ENCODE measurements at places on chromosomes 5 and 9.

GRCh38 chr9:137919649-137920141 is 42.1 kb downstream of the CACNA1B start:
- no peak for DNase-seq

GRCh38 chr9:77916410-77916819 is 115.2 kb downstream of the GNAQ start:
- no peak for DNase-seq

GRCh38 chr9:93098236-93098946 is 2.4 kb downstream of the CARD19 start:
- peak; percentile 78 for DNase-seq

DNA sequence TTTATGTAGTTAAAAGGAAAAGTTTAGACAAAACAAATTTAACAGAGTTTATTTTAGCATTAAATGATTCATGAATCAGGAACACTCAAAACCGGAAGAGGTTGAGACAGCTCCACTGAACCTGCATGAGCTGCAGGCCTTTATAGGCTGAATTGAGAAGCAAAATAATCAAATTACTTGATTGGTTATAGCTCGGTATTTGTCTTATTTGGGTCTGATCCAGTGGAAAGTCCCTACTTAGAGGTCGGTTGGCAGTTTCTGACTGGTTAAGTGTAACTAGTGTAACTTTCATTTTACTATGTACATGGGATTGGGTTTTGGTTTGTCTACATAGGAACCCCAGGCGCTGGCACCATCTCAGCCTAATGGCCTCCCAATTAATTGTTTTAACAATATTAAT is 74.1 kb upstream of the PIK3R1 start:
- no peak for DNase-seq

- DNase-seq: no peak
Measured at GRCh38 chr9:107541523-107541922, 52.0 kb upstream of the KLF4 start.

GRCh38 chr5:82277613-82277986 is 554 bp downstream of the RPS23 start:
- DNase-seq: no peak

DNA sequence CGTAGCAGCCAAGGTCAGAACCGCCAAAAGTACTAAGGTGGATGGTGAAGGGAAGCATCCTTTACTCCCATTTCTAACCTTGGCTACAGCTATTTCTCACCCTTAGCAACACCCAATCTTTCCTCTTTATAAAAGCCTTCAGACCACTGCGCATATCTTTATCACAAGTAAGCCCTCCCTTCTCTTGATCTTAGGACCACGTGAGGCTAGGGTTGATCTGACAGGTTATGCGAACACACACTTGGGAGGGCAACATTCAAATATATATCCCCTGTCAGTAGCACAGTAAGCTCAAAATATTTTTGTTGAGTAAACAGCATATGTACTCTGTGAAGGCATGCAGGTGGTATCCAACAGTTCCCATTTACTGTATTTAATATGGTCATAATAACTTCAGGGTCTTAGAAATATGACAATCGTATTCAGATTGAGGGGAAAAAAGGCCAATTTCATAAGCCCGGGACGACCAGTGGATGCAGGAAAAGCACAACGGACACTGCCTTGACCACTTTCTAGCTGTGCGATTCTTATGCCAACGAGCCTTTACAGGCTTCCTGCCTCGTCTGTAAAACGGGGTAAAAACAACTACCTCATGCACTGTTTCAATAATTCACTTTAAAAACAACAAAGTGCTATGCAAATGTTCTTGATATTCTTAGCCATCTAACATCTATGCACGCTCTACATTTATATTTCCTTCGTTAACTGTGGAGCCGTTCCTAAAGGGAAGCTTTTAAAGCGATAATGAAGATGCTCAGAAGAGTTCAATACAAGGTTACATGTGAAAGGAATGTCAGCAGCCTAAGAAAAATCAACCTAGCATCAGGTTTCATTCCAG is 1.3 kb downstream of the ARSB start:
- no peak for DNase-seq

- peak; percentile 30 for DNase-seq
Measured at GRCh38 chr9:121721058-121721350, 69.6 kb downstream of the DAB2IP start.

GRCh38 chr5:173764332-173765028 is 123.7 kb upstream of the CPEB4 start:
- DNase-seq: peak; percentile 29

DNA sequence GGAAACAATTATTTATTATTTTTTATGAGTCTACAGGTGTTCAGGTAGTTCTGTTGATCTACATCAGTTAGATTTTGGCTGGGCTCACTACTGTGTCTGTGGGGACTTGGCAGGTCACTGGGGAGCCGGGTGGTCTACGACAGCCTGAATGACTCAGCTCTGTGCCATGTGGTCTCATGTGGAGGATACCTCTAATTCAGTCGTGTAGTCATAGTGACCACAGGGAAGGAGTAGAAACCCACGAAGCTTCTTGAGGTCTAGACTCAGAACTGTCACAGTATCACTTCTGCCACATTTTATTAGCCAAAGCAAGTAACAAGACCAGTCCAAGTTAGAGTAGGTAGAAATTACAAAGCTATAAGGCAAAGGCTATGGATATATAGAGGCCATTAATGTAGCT is 64.7 kb upstream of the GRAMD2B start:
- DNase-seq: no peak

- no peak for DNase-seq
Measured at GRCh38 chr9:73325983-73326382, 174.3 kb downstream of the ANXA1 start.

DNA sequence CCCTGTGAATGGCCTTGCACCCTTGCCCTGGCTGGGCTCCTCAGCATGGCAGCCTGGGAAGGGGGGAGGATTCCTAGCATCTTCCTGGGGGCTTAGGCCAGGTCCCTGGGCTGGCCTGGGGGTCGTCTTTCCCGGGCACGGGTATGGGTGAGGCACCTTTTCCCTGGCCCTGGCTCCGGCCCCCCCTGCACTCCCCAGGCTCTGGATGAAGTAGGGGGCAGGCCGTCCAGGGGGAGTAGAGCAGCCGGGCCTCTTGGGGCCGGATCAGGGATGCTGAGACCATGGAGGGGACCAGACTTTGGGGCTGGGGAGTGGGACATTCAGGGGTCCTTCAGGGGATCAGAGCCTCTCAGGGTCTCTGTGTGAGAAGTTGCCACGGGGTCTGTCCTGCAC is 6.6 kb downstream of the RXRA start:
- DNase-seq: no peak

GRCh38 chr5:128334010-128334716 is 203.9 kb downstream of the FBN2 start:
- DNase-seq: no peak

- DNase-seq: no peak
Measured at GRCh38 chr5:112535356-112535755, 116.3 kb upstream of the EPB41L4A start.

DNA sequence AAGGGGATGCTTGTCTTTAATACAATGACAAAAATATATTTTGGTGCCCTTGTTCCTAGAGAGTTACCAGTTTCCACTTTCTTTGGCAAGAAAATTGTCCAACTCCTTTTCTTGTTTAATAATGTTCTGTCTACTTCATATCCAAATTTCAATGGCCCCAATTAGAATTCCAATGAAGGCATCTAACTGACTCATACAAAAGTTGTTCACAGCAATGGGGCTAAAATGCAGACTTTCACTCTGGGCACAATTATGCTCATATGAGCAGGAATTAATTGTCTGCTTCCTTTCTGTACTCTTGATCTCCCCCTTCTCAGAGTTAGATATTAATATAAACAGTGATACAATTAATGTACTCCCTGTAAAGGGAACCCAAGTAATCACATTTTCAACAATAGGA is 42.1 kb upstream of the ZNF622 start:
- DNase-seq: no peak

- peak; percentile 70 for DNase-seq
Measured at GRCh38 chr5:178590141-178590923, at the start of gene COL23A1. Gene COL23A1, minus strand, starts transcription at chr5:178590393.

DNA sequence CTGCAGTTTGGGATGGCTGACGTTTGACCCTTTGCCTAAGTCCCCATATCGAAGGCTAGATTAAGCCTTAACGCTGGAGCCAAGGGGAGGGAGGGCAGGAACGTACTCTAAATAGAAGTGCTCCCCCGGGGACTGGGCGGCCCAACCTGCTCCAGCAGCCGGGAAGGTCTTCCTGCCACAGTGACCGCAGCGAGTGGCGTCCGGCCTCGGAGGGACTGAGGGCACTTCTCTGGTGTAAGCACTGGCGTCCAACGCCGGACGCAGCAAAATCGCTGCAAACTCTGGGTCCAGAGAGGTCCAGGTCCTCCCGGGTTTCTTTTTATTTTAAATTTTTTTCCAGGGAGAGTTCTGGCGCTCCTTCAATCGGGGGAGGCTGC is 505 bp upstream of the ACER2 start:
- no peak for DNase-seq

- no peak for DNase-seq
Measured at GRCh38 chr5:151022511-151023018, 2.2 kb downstream of the GPX3 start.

- no peak for DNase-seq
Measured at GRCh38 chr5:41683181-41683580, 172.8 kb upstream of the PLCXD3 start.

DNA sequence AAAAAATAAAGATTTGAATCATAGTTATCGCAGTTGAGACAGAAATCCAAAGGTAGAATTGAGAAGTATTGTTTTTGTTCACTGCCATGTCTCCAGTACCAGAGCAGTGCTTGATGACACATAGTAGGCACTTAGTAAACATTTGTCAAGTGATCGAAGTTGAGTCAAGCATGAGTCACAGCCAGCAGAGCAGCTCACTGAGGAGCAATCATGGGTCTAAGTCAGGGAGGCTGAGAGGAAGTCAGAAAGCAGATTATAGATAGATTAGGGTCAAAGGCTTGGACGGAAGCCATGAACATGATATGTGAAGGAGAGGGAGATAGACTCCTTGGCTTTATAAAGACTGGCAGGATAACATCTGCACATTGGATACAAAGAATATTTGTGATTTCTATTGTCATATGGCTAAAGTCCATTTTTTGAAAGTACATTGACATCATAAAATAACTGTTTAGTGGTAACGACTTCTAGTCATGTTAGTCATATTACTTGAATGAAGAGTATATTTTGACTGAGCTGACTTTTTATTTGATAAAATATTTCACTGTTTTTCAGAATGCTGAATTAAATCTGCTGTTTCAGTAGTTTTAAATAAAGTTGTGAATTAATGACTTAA is 168.5 kb downstream of the RAB3C start:
- no peak for DNase-seq

GRCh38 chr5:117999939-118000549 is 988.3 kb downstream of the DTWD2 start:
- DNase-seq: no peak

DNA sequence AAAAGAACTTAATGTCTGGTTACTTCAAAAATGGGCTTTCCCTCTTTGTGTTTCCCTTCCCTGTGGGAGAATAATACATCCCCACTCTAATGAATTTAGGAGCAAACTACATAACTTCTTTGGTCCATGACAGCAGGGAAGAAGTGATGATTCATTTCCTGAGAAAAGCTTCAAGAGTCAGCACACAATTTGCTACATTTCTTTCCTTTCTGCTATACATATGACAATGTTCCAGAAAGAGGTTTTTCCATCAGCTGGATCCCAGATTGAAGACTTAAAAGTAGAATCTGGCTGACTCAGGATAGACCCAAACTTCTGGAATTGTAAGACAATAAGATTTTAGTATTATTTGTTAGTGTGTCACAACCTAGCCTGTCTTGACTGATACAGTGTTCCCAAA is 126.1 kb downstream of the DRD1 start:
- no peak for DNase-seq

GRCh38 chr5:142670804-142671203 is 15.1 kb downstream of the FGF1 start:
- no peak for DNase-seq

GRCh38 chr5:41754857-41755256 is 115.4 kb downstream of the OXCT1 start:
- DNase-seq: peak; percentile 61

- no peak for DNase-seq
Measured at GRCh38 chr5:145937432-145938250, 1.3 kb downstream of the SH3RF2 start.

GRCh38 chr9:137380606-137381005 is 42.4 kb downstream of the EXD3 start:
- no peak for DNase-seq

- no peak for DNase-seq
Measured at GRCh38 chr9:104779334-104779733, 15.4 kb downstream of the NIPSNAP3B start.

DNA sequence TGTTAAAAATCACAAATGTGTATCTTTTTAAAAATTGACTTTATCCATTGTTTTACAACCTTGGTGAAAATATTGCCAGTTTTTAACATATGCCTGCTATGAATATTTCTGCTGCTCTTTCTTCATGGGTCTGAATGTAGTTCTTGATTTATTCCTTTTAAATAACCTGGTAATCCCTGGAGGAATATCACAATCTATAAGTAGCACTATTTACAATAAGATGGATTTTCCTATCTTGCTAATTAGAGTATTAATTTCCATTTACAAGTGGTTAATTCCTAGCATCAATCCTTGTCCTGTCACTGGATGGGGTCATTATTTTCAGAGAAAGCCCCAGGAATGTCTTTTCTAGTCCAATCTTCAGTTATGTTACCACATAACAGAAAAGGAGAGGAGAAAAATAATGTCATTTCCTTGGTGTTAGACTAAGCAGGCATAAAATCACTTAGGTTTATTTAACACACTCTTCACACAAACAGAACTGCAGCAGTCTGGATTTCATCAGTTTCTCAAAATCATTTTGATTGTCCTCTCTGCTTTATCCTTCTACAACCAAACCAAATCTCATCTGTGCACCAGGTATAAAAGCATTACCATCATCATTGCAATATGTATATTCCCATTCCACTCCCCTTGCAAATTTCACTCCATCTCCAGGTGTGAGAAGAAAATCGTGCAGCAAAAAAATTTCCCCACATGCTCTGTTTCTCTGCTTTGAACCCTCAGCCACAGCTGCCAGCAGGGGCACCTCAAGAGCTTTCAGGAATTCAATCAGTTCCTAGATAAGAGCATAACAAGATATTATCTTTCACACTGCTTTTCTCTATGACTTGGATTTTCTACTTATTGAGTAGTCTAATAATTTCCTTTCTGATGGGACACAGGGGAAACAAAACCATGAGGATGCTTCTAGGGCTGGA is 204.1 kb downstream of the SEC61B start:
- DNase-seq: no peak

All from Kasumi-1 (cell line).